Astrocyte of the spinal cord (primary cell): ENCODE measurements at places on chromosomes 1 and 21.

DNA sequence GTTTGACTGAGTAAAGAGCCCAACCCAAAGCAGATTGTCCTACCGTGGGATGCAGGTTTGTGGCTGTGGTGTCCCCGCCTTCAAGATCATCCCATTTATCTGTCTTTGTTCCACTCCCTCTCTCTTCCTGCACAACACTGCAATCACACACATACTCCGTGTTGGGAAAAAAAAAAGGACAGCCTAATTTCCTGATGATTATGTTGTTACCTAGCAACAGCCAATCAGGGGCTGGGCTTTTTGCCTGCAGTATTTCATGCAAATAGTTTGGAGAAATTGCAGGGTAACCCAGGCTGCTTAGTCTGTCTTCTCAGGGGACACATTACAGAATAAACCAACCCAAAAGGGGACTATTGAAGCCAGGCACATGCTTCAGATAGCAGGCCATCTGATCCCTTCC, 38.3 kb downstream of the PHC2 start:
- no peak for DNase-seq

DNA sequence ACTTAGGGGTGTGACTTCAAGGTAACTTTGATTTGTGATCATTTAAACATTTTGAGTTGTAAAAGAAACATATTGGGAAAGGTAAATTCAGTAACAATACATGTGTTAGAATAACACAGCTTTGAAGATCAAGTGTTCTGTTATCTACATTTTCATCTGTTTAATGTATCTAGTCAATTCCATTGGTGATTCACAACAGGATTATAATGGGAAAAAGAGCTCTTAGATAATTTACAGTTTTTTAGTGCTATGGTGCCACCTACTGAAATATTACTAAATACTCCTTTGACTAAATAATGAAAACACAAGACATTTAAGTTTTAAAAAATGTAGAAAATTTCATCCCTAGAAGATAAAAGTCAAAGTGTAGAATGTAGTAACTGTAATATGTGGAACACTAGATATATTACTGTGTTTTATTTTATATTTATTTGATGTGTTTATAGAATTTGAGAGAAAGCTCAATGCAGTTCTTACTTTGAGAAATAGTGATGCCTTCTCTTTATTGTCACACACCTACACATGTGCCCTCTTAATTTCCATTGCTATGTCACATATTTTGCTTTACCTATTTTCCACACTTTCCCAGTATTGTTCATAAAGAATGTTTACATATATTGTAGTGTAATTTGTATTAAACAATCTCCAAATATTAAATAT, 47.4 kb downstream of the PTPRC start:
- DNase-seq = peak; percentile 74

- DNase-seq = no peak
Measured at GRCh38 chr1:11938722-11939526, 4.4 kb downstream of the PLOD1 start.

- peak; percentile 63 for DNase-seq
Measured at GRCh38 chr1:180040034-180040433, 85.4 kb downstream of the CEP350 start.

GRCh38 chr1:243842978-243843511, 7.0 kb downstream of the AKT3 start:
- DNase-seq = peak; percentile 82

DNA sequence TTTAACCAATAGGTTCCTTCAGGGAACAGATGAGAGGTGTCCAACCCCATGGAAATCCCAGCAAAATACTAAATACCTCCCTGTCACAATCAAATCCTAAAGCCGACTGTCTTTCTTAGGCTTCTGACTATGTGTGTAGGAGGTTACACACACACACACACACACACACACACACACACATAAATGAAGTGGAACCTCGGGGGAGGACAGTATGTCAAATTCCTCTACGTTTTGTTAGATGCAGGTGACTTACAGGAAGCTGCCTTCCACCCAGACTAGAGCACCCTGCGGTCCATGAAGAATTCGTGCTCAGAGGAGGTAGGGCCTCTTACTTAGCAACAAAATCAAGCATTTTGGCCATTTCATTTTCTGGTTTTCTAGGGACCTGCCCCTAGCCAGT, 16.4 kb downstream of the RSPH1 start:
- DNase-seq = no peak
